ENCODE measurements at places on chromosomes 2 and 18.
A peak's percentile ranks its signal among the peaks of the same experiment; 100 is the strongest.

GRCh38 chr18:73827801-73828200, 319.8 kb downstream of the FBXO15 start:
- no peak for DNase-seq

GRCh38 chr2:46363535-46364170, 66.4 kb downstream of the EPAS1 start:
- no peak for DNase-seq

DNA sequence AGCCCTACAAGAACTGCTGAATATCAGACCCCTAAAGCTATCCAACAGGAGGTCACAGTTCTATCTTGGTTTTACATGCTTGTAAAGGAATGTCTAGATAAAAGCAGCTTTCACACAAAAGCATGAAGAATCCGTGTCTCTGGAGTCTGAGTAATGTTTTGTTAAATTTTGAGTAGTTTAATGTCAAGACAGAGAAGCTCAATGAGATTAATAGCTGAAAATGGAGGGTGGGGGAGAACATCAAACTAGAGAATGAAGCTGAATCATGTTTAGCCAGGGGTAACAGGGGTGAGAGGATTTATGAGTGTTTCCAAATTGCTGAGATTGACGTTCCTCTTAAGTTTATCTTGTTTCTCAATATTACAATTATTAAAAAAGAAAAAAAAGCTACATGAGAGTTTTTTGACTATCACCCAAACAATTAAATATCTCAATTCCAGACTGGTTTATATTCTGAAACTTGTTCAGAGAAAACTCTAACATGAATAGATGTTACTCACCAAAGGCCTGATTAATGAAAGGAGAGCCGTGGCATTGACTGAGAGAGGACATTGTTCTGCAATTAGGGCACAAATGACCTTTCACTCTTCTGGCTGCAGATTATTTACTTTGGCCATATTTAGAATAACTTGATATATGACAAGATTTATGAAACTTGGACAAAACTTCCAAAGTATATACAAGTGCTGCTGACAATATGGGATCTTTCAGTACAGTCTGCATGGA, 266.4 kb upstream of the ETAA1 start:
- no peak for DNase-seq

GRCh38 chr2:79200762-79201161, 41.2 kb upstream of the REG3A start:
- DNase-seq: no peak

GRCh38 chr2:86233436-86233835, 34.2 kb downstream of the MRPL35 start:
- DNase-seq: no peak

DNA sequence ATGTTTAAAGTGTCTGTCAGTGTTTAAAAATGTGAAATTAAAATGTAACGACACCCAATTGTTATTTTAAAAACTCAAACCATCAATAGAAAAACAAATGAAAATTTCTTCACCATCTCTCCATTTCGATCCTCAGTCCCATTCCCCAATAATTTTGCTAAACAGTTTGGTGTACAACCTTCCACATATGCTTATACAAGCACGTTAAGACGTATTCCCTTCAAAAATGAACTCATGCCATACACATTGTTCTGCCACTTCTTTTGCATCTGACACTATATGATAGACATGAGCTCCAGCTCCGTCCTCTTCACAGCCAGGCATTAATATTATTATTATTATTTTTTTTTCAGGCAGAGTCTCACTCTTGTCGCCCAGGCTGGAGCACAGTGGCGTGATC, 14.1 kb upstream of the MYCN start:
- no peak for DNase-seq

DNA sequence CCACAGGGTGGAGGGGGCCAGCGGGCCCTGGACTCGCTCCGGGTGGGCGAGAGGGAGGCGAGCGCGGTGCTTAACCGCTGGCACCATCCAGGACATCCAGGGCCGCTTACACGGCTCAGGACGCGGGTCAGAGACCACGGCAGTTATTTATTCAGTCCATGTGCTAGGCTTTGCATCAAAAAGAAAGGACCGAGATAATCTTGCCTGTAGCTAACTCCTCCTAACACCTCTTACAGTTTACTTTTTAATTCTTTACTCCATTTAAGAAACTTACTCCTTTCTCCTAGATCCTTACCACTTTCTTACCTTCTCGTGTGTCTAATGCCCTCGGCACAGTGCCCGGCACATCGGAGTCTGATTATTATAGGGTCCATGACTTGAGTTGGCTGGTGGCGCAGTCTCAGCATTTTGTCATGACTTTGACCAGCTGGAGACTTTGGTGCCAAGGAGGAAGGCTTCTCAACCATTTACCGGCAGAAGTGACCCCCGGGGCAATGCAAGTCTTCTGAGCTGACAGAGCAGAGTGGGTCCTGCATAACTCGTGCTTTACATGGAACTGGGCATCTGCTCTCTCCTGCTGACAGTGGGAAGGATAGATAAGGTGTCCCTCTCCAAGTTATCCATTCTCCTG, 503 bp downstream of the ANXA4 start:
- DNase-seq: no peak

- DNase-seq: no peak
These were observed 10.5 kb upstream of the LYPD1 start for GRCh38 chr2:132680544-132680943.

DNA sequence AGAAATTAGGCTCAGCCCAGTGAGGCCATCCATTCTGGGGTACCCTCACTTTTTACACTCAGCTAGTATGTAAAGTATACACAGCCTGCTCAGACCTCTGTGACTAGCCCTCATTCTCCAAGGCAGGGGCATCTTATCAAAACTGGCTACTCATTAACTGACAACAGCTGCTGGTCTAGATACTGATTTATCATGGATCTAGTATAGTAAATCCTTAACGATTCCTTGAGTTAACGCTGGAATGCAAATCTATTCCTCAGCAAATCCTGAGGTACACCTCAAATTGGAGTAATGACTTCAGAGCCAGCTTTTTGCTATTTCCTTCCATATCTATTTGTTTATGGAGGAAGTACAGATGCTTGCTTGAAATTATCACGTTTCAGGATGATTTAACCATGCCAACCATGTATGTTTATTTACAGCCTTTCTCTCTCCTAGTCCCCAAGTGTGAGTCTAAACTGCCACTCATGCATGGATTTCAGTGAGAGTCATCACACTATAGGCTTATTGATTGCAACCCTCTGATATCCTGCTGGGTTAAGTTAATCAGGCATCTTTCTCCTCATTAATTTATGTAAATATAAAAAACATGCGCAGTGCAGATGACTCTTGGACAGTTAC, 70.2 kb upstream of the DOK6 start:
- DNase-seq: no peak

GRCh38 chr2:12923907-12924610, 207.3 kb downstream of the TRIB2 start:
- DNase-seq: no peak

DNA sequence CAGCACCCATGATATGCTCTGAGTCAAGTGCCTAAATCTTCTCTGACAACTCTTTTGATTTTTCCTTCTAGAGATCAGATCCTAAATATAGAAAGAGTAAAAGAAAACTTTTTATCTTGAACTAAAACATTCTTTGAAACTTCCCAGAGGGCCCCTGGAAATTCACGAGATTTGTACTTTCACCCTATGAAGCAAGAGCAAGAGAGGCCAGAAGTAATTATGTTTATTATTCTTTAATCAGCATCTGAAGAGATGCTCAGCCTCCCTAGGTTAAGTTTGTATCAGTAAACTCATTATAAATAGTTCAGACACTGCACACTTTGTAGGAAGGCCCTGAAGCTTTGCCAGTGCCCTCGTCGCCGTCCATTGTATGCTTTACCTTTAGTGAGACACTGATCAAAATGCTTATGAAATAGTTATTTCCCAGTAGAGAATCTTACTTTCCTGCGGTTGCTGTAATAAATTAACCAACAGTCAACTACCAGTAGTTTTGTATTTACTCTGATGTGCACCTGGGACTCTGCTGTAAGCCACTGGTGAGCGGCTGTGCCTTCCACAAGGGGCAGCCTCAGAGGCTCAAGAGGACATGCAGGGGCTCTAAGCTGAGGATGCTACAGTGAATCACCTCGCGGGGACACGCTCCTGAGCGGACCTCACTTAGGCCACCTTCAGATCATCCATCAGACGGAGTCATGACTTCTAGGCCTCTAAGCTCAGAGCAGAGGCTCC, 71.9 kb downstream of the BIN1 start:
- no peak for DNase-seq

DNA sequence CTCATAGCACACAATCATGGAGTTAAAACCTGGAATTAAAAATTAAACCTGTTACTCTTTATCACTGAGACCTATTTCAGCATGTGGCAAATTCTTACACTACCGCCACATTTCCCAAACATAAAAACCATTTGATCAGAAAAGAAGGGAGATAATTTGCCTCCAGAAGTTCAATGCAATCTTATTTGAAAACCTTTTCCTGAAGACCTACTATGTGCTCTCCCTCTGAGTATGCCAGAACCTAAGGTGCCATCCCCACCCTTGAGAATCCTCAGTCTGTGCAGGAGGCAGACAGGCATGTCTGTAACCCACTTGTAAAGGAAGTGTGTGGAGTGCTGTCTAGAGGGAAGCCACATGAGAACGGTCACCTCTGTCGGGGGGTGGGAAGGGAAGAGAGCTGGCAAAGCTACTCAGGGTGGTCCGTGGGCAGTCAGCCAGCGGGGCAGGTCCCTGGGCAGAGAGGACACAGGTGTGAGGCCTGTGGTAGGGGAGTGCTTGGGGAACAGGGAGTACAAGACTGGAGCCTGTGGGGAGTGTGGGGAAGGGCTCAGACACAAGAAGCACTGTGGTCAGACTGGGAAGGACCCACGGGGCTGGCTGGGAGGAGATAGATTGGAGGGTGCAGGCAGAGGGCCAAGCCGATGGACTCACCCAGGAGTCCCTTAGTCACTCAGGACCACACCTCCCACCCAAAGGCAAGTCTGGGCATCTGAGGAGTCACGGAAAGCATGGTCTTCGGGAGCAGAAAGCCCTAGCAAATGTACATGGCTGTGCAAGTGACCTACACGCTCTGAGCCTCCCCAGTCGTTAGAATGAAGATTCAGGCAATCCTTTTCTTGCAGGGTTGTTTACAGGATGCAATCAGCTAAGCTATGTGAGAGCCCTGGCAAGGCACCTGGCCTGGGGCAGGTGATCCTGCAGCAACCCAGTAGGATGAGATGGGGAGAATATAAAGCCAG, 22.8 kb downstream of the CRACDL start:
- no peak for DNase-seq

DNA sequence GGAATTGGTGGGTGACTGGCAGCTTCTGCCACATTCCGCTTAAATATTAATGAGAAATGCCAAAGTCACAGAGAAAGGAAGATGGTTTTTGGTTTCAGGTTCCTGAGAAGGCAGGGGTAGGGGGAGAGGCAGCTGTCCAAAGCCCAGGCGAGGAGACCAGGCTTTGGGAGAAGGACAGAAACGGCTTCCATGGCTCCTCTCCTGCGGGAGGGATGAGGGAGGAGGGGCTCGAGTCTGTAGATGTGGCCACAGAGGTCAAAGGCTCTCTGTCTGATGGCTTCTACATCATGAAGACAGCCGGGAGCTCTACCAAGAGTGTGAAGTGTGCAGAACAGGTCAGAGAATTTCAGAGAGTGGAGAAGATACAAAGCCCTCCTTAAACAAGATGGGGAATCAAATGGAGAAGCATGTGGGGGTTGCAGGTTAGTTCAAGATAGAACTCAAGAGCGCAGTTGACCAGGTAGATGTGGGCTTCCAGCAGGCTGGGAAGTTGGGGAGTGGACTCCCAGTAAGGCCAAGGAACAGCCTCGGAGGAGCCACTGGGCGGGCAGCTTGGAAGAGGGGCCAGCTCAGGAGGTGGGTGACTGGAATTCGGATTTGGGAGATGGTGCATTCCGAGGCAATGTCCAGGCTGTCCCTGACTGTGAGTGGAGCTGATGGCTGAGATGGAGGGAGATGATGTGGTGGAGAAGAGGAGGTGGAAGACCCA, 23.8 kb upstream of the HPCAL1 start:
- no peak for DNase-seq

DNA sequence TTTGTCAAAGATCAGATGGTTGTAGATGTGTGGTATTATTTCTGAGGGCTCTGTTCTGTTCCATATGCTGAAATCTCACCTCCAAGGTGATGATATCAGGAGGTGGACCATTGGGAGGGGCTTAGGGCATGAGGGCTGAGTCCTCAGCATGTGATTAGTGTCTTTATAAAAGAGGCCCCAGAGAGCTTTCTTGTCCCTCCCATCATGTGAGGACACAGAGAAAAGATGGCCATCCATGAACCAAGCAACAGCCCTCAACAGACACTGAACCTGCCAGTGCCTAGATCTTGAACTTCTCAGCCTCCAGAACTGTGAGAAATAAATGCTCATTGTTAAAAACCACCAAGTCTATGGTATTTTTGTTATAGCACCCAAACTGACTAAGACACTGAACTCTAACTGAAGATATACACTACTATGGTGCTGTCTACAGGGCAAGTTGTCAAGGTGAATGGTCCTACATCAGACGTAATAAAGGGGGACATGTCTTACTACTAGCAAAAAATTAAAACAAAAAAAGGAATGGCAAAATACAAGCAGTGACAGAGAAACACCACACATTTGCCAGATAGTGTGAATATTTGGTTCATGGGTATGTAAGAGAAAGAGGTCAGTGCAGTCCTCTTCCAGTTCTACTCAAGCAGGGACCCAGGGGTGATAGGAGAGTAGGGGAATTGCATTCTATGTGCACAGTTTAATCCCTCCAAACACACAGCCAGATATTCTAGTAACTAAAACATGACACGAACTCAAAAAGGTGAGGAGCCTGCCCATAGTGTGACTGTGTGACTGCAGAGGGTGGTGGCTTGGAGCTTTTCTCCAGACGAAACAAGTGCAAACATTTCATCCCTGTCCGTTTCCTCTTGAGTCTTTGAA, 164.4 kb upstream of the MYCN start:
- no peak for DNase-seq

- no peak for DNase-seq
These were observed 14.2 kb downstream of the INPP1 start for GRCh38 chr2:190357600-190357999.

- DNase-seq: peak; percentile 7
These were observed 185.1 kb downstream of the MYO5B start for GRCh38 chr18:50009773-50010335.

Data from stimulated activated CD4-positive, alpha-beta T cell treated with anti-CD3 and anti-CD28 coated beads, TNF-alpha, amount 100 ng/mL, for 24 hours (primary cell).